ENCODE measurements at places on chromosomes 3 and 15.

DNA sequence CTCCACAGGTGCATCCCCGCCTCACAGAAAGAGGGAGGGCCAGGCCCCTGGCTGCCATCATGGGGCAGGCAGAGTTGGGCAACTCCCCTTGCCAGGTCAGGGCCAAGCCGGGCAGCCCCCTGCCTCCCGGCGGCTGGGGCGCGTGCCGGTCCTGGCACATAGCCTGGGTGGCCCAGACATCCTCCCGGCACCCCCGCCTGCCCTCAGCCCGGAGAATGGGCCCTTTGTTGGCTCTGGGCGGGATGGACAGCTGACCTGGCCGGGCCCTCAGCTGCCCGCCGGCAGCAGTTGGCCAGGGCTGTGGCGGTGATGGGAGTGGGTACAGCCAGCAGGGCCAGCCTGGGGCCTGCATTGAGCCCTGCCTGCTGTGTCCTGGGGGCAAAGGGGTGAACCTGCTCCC is 16.5 kb downstream of the PLXNA1 start:
- no peak for DNase-seq

DNA sequence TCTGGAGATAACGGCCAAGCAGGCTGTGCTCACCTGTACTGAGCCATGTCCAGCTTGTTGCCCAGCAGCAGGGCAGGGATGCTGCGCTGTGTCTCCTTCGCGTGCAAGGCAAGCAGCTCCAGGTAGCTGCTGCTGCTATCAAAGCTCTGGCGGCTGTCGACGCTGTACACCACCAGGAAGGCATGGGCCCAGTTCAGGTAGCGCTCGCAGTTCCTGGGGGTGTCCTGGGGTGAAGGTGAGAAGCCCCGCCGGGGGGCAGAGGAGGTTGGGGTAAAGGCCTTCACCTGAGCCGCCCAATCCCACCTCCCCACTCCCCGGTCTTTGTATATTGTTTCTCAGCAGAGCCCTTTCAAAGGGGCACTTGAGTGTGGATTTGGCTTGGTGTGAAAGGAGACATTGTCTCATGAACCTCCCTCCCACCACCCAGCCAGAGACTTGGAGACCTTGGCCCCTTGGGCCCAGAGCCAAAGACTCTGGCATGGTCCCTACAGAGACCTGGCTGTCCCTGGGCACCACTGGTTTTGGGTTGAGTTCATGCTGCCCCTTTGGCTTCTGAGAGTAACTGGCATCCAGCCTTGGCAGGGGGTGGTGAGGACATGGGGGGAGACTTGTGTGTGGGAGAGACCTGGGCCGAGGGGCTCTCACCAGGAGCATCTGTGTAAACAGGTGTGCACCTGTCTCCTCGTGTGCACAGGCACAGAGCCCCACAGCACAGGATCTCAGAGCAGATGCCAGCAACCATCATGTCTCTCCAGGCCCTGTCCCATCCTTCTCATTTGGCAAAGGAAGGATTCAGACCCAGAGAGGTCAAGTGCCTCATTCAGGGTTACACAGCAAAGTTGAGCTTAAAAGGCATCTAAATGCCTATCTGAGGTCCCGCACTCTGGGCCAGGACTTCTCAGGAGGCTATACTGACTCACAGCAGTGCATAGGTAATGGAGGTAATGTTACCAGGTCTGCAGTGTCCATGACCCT is 9.1 kb downstream of the RASL12 start:
- DNase-seq: no peak

- DNase-seq: no peak
These were observed 136.1 kb upstream of the MEF2A start for GRCh38 chr15:99429681-99430081.

DNA sequence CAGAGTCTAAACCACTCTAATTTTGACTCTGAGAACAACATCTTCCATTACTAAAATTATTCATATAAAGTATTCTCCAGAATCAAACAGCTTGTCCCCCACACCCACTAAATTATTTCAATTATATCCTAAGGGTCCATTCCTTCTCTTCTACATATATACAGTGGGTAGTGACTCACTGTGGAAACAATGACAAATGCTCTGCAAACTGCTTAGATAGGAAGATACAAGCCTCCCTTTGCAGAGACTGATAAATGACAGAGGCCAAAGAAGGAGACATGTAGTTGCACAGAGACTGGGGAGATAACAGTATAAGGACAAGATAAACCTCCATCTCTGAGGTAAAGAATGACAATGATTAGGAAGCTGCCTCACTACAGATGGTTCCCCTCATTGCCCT is 1087.4 kb downstream of the AGBL1 start:
- DNase-seq: no peak

DNA sequence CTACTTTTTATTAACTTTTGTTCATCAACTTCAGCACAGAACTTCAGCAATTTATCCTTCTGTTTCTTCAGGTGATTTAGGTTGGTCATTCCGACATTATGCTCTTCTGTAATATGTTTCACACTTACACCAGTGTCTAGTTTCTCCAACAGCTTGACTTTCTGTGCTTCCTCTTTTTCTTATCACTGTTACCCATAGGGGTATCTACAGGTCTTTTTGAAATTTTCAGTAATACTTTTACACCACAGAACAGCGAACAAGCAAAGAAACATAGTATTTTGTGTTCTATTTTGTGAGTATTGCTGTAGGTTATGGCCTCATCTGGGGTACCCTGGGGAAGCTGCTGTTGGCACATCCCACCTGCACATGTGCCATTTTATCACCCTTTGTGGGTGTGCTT is 260.7 kb downstream of the NSUN3 start:
- DNase-seq: no peak

- DNase-seq: no peak
These were observed 73.5 kb upstream of the ABI3BP start for GRCh38 chr3:101066711-101067129.

DNA sequence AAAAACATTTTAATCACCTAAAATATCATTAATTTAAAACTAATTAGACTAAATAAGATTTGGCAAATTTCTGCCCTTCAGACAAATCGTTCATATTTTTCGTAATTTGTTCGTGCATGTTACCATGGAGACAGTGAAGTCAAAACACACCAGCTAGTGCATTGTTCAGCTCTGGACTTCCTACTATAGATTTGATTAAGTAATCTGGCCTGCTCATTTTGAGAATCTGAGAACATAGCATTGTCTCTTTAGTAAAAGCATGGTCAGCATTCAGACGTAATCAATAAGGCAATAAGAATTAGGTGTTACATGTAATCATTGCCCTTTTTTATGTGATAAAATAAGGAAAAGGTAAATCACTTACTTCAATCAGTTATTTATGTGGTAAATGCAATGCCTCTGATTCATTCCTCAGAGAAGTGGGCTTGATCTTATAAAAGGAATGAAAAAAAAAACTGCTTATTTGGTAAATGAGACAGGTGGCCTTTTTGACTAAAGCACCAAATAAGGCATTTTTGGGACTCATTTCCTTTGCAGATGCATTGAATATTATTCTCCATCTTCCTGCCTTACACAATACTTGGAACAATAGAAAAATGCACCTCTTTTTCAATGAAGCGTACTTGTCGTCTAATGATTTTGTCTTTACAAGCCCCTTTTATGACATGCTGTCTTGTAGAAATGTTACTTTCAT is 84.5 kb upstream of the FNDC3B start:
- DNase-seq: no peak

- DNase-seq: no peak
These were observed 306.6 kb upstream of the KCNH8 start for GRCh38 chr3:18841422-18842343.

- DNase-seq: no peak
These were observed 170.9 kb upstream of the NR2E3 start for GRCh38 chr15:71639471-71639870.

- no peak for DNase-seq
These were observed 124.8 kb downstream of the BDH1 start for GRCh38 chr3:197430934-197431333.

DNA sequence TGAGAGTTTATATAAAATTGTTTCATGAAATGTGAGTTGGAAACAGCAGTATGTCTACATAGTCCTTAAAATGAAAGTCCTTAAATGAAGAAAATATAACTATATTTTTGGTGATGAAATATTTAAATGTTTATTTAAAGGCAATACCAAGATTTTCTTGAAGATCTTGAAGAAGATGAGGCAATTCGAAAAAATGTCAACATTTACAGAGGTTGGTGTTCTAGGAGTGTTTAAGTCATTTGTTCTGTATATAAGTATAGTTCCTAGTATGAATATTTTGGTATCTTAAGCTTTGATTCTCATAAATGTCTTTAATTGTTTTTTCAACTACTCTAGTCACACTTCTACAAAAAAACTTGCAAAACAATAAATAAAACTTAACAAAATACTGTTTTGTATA is 29.0 kb downstream of the NMD3 start:
- DNase-seq: no peak

GRCh38 chr3:43106293-43106628 is 382 bp upstream of the POMGNT2 start:
- DNase-seq: no peak

- DNase-seq: no peak
These were observed 239.4 kb upstream of the THRB start for GRCh38 chr3:24734019-24734418.

DNA sequence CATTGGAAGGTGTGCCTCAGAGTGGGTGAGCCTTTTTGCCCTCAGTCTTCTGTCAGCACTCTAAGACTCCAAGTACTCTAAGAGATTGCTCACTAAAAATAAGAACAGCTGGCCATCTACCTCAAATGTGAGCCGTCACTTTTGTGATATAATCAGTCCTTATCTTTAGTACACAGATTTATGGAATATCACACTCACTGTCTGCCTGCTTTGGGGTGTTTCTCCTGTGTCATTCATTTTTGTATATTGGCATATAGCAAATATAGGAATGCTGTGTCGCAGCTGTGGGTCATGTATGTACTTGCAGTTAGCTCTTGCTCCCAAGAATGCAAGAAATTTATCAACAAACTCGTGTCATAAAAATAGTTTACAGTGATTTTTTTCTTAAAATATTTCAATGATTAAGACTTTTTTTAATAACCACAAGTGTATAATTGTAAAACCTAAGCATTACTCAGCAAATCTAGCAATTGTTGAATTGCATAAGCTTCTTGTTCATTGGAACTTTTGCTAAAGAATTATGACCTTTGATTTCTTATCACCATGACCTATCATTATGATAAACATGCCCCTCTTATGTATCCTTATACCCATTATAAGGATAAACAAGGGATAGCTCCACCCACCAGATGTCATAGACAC is 18.8 kb downstream of the SETD5 start:
- DNase-seq: no peak

DNA sequence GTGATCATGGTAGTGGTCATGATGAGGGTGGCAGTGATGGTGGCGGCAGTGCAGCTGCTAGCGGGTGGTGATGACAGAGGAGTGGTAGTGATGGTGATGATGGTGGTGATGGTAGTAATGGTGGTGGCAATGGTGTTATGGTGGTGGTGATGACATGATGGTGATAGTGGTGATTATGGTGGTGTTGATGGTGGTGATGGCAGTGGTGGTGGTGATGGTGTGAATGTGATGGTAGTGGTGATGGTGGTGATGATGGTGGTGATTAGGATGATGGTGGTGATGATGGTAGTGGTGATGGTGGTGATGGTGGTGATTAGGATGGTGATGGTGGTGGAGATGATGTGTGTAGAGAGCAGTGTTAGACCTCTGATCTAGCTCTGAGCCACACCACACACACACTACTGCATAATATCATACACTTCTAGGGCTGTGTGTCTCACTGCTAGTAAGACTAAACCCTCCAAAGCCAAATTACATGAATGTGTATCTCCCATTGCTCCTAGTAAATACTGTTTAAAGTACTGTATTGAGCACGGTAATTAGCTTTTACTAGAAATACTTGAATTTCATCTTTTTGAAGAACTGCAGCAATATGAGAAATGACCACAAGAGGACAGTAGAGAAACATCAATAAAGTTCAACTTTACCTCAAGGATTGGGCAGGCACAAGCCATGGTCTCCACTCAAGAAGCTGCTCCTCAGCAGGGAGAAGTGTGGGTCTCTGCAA is 28.8 kb downstream of the TMED3 start:
- peak; percentile 68 for DNase-seq

DNA sequence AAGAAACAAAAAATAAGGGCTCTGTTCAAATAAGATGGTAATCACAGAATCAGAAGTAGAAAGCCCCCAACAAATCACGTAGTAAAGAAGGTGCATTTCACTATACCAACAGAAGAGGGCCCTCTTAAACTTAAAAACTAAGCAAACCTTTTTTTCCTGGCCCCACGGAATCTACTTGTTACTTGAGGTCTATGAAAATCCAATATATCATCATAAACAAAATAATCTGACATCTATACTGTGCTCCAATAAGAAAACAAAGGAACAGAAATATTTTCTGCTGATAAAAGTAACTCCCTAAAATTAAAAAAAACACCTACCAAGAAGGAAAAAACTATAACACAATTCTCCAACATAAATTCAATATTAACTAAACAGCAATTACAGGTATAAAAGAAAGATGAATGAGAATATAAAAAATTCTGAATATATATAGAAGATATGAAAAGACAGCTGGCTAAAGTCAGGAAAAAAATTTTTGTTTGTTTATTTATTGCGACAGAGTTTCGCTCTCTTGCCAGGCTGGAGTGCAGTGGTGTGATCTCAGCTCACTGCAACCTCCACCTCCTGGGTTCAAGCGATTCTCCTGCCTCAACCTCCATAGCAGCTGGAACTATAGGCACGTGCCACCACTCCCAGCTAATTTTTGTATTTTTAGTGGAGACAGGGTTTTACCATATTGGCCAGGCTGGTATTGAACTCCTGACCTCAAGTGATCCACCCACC is 81.8 kb downstream of the CLASP2 start:
- DNase-seq: peak; percentile 78

- peak; percentile 20 for DNase-seq
These were observed 45.3 kb upstream of the MAGEF1 start for GRCh38 chr3:184757022-184757651.

DNA sequence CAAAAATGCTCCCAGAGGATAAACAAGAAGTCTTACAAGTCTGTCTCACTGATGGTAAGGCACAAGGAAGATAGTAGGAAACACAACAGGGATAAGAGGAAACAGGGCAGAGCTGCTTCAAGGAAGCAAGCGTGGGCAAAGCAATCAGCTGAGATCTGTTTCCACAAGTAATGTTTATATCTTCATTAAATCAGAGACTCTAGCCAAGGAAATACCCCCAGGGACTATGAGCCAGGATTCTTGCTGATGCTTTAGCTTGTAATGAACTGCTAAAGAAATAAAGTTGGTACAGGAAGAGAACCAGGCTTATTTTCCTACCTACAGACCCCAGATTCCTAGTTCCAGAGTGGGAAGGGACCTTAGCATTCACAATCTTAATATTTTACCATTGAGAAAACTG is 112.7 kb upstream of the C3orf80 start:
- DNase-seq: no peak

- DNase-seq: no peak
These were observed 42.1 kb upstream of the FGF7 start for GRCh38 chr15:49380912-49381311.

GRCh38 chr3:45075821-45076625 is 49.9 kb downstream of the CLEC3B start:
- no peak for DNase-seq

All from NAMALWA (cell line).